Midbrain (tissue), 1 donor: ENCODE measurements at places on chromosomes 2 and 18.

- peak; percentile 67 for DNase-seq
Measured at GRCh38 chr2:203453858-203454451, 81.1 kb downstream of the RAPH1 start.

GRCh38 chr2:20676353-20677215 lies 9.6 kb downstream of the GDF7 start:
- DNase-seq, result no peak

- DNase-seq, result no peak
Measured at GRCh38 chr2:46555646-46556234, 76.4 kb downstream of the TMEM247 start.

GRCh38 chr2:138447889-138448570 lies 53.5 kb upstream of the SPOPL start:
- no peak for DNase-seq

- DNase-seq, result no peak
Measured at GRCh38 chr2:64731746-64732145, 78.0 kb upstream of the SERTAD2 start.

- DNase-seq, result no peak
Measured at GRCh38 chr2:5549771-5550170, 142.4 kb upstream of the SOX11 start.

GRCh38 chr18:25365242-25365641 lies 13.3 kb upstream of the ZNF521 start:
- DNase-seq, result no peak

- DNase-seq, result peak; percentile 24
Measured at GRCh38 chr18:961644-962355, 57.1 kb downstream of the ADCYAP1 start.

DNA sequence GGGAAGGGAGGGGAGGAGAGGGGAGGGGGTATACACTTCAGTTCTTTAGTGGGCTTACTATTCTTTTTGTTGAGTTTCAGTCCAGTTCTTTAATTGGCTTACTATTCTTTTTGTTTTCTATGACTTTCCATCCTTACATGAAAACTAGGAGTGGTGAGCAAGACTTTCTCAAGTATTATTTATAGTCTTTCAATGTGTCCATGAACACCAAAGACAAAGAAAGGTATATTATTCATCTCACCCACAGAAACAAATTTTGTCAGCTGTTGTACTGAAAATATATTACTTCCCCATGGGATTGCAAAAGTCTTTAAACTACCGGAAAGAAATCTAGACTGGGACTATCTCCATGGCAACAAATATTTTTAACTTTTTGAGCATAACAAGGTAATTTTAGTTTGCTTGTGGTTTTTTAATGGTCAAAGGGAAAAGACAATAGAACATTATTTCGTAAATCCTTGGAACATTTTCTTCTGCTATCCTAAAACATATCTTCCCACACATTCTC lies 17.6 kb downstream of the ADAM17 start:
- no peak for DNase-seq

DNA sequence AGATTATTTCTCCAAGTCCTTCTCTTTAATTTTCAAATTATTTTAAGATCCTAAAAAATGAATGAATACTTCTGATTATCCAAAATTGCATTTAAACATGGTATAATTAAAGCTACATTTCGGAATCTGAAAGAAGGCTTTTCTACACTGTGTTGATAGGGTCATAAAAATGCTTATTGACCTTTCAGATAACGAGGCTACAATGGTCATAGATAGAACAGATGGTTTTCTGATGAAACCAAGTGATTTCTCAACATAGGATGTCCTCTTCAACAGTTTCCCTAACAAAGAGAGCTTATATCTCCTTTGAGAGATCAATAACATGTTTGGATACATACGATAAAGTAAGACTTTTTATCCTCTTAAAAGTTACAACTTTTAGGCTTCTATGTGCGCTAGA lies 201.1 kb downstream of the PTH2R start:
- DNase-seq, result no peak

GRCh38 chr2:96955762-96956161 lies 30.6 kb downstream of the FAM178B start:
- no peak for DNase-seq

GRCh38 chr2:71788186-71788525 lies 334.8 kb downstream of the DYSF start:
- no peak for DNase-seq

- no peak for DNase-seq
Measured at GRCh38 chr2:237192881-237193280, 107.2 kb downstream of the COPS8 start.

DNA sequence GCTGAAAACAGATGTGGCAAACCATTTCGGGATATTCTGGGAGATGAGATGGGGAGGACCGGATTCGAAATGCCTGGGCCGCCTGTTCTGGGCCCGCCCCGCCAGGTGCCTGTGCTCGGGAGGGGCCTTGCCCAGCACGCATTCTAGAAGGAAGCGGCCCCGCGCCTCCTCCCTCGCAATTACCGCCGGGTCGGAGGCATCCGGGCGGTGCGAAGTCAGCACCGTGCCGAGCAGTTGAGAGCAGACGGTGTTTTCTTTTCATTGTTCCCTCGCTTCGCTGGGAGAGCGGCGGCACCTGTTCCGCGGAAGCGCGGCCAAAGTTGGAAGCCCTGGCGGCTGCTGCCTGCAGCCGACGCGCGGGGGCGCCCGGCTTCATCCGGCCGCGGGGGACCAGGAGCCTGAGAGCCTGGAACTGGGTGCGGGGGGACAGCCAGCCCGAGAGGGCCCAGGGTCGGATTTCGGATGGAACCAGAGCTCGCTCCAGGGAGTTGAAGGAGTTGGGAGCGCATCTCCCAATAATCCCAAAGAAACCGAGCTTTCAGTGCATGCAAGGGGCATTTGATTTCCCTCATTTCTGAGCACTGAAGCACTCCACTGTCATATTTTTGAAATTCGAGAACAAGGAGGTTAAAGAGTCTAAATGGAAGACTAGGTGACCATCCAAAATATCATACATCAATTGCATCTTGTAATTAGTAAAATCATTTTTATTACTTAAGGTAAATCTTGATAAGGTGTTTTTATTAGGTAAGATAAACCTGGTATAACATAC lies 241.8 kb upstream of the RAB12 start:
- peak; percentile 31 for DNase-seq

DNA sequence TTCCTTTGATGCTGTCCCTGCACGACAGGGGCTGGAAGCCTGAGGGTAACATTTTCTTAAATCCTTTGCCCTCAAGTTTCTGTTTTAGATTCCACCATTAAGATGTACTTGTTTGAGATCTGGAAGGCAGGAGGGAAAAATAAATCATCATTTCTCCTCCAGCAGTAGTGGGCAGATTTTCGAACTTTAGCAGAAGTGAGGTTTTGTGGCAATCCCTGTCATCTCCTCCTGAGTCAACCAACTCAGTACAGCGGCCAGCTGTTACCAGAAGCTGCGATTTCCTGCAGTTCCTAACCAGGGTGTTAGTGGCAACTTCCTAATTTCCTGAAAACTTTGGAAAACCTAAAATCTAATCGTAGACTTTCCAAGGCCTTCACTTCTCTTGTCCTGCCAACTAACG lies 517.2 kb upstream of the ACVR2A start:
- DNase-seq, result no peak

- no peak for DNase-seq
Measured at GRCh38 chr2:177908824-177909223, 163.8 kb downstream of the PDE11A start.

- no peak for DNase-seq
Measured at GRCh38 chr2:85611217-85611704, 605 bp downstream of the C2orf68 start.

DNA sequence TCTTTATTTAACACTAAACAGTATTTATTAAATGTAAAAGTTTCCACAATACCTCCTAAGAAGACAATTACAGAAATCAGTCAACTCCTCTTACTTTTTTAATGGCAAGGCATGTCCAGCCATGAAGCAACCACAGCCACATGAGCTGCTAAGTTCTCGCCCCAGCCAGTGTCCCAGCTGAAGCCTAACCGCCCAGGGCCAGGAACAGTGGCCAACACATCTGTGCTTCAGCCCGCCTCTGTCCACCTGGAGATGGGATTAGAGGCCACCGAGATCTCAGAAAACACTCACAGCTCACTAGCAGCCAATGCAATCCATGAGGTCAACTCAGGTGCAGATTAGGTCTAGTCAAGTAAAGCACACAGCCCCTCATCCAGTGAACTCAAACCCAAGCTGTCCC lies 40.2 kb downstream of the PID1 start:
- no peak for DNase-seq

GRCh38 chr2:98776136-98776535 lies 45.2 kb upstream of the MGAT4A start:
- DNase-seq, result no peak

DNA sequence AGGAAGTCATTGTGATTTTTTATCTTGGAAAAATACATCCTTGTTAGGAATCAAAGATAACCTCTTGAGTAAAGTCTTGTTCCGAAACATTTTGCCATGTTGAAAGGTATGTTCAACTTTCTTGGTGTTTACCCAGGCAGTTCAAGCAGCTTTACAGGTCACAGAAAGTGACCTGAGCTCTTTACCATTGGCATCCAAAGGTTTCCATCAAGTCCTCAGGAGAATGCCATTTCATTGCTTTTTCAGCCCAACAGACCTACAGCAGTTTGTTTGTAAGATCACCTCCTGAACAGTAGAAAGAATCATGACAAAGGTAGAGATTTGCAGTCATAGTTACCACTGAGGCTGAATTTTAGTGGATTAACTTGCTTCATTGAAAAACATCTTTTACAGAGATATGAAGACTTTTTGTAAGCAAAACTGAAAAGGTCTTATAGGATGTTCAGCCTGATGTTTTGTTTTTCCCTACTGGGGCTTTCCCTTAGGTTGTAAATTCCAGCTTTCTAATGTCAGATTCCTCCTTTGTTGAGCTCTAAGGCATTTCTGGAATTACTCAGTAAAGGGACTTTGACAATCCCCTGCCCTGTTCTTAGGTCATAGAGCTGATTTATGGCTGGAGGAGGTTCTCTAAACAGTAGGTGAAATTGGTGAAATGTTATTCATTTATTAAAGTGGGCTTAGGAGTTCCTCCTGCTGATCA lies 236.8 kb upstream of the RBMS1 start:
- no peak for DNase-seq

- no peak for DNase-seq
Measured at GRCh38 chr2:47232738-47233415, 77.8 kb upstream of the STPG4 start.

- no peak for DNase-seq
Measured at GRCh38 chr2:188475945-188476344, 184.3 kb downstream of the GULP1 start.

- no peak for DNase-seq
Measured at GRCh38 chr2:166764216-166764615, 124.1 kb upstream of the XIRP2 start.

DNA sequence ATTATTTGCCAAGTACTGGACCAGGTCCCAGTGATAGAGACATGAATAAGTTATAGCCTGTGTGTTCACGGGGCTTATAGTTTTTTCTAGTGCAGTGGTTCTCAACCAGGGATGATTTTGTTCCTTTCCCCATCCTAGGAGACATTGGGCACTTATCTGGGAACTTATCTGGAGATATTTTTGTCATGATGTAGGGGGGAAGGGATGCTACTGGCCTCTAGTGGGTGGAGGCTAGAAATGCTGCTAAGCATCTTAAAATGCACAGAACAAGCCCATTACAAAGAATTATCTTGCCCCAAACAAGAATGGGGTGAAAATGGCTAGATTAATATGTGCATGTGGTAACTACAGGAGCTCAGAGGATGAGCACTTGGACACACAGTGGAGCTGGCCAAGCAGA lies 75.2 kb downstream of the KLHL29 start:
- DNase-seq, result no peak

- DNase-seq, result no peak
Measured at GRCh38 chr2:173300458-173300857, 54.2 kb upstream of the CDCA7 start.

GRCh38 chr2:43273529-43273928 lies 47.1 kb upstream of the ZFP36L2 start:
- DNase-seq, result no peak

DNA sequence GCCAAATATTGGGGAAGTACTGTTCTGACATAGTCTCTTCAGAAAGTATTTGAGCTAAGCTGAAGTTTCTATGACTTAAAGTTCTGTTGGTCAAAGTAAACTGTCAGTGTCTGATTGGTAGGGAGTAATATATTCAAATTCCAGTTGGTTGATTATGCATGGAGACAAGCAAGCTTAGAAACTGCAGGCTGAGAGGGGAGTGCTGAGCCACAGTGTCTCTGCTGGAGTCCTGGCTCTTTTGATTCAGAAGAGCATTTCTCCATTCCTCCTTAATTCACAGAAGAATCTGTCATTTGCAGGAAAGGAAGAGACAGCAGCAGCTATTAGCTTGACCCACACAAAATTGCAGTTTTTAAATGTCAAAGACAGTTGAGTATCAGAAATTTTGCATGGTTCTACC lies 201.4 kb upstream of the TMEM200C start:
- DNase-seq, result no peak

- no peak for DNase-seq
Measured at GRCh38 chr2:20208476-20208859, 16.5 kb downstream of the SDC1 start.

DNA sequence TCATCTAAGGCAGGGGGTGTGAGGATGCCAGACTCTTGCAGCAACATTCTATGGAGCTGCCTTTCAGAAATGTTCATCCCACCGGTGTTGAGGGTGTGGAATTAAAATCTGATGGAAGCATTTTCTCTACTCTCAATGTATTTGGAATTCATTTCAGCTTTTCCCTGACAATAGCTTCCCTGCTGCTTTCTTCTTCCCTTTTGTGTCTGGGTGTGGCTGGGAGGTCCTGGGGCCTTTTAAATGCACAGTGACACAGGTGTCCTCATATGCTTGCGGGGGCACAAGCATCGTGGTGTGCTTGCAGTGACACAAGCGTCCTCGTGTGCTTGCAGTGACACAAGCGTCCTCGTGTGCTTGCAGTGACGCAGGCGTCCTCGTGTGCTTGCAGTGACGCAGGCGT lies 43.4 kb upstream of the ASB18 start:
- DNase-seq, result no peak

GRCh38 chr2:197800091-197800490 lies 4.3 kb upstream of the PLCL1 start:
- DNase-seq, result no peak

DNA sequence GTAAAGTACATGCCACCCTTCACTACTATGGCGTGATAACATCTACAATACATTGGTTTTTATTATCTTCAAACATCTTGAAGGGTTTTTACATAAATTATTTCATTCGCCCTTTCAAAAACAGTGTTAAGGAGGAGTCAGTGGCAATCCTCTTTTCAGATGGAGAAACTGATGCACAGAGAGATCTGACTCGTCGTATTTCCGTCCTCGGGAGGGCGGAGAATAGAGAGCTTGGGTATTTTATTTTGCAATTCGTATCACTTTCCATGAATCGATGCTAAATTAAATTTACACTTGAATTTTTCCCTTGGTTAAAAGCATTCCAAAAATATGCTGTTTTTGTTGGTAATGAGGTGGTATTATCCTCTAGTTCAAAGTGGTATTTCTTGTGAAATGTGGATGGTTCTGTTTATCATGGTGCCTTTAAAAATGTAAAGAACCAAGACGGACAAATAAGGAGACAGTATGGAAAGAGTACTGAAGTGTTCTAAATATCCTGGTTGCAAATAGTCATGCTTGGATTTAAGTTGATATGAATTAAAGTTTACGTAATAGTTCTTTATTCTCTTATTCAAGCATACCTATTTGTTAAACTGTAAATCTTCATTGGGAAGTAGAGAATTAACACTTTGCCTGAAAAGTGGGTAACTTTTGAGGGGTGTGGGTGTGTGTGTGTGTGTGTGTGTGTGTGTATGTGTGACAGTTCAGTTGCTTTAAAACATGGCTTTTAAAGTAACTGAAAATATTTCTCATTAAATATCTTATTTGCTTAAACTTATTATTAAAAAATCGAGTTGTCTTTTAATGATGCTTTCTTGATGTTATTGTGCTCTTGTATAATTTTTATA lies 5.6 kb downstream of the PHLPP1 start:
- no peak for DNase-seq

GRCh38 chr2:113278742-113279139 lies at the start of gene PAX8:
PAX8 (minus strand) TSS chr2:113278921; CDS start chr2:113278394, 527 bp downstream.
- no peak for DNase-seq
